ENCODE measurements at places on chromosomes 1 and 21.

GRCh38 chr1:94301186-94301585, 63.8 kb upstream of the ARHGAP29 start:
- DNase-seq = no peak

DNA sequence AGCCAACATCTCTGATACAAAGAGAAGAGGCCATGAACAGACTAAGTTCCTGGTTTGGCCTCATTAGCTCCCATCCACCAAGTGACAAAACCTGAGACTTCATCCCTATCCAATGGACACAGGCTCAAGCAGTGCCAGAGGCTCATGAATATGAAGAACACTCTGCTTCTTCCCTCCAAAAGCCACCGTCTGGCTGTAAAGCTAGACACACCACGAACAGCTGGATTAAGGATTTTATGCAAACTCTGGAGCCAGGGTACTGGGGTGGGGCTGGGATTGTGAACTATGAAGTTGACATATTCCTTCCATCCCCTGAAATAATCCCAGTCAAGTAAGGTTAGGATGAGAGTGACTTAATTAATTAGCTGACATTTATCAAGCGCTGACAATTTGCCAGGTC, 139.4 kb downstream of the CSMD2 start:
- no peak for DNase-seq

GRCh38 chr1:66444438-66445265, 89.3 kb upstream of the SGIP1 start:
- DNase-seq = no peak

DNA sequence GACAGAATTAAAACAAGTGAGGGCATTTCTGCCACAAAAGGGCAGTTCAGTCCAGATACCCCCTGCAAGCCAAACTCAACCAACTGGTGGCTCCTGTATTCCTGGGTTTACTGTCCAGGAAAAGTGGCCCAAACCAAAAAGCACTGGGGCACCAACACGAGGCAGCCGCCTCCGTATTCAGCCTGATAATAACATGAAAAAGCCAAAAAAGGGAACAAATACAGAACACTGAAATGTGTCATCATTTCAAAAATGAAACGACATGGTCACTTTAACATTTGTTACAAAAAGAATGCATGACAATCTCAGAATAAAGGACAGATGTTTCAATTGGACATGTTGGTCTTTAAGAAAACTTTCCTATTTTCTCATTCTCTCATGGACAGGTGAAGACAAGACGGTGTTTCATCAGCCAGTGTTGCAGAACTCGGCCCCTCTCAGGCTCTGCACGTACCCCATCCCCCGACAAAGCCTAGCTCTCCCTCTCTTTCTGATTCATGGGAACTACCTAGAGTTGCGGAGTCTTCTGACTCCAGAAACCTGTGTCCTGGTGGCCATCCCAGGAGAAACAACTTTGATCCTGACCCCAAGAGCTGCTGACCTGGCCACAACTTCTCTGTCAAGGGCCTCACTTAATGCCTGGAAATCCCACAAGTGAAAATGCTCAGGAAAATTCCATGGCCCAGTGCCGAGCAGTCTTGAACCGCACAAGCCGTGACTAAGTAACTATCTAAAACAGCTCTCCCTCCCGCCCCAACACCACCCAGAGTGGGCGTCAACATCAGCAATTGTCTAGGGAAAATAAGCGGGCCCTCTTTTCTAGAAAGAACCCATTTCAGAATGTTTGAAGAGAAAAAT, 27.1 kb downstream of the ZBTB17 start:
- DNase-seq = peak; percentile 96

GRCh38 chr1:153565529-153566374, at the start of gene S100A2:
S100A2 (minus strand) TSS chr1:153565844; CDS start chr1:153563877, 1,967 bp downstream.
- peak; percentile 92 for DNase-seq
